ENCODE measurements at places on chromosomes 3 and 15.
A peak's percentile ranks its signal among the peaks of the same experiment; 100 is the strongest.

DNA sequence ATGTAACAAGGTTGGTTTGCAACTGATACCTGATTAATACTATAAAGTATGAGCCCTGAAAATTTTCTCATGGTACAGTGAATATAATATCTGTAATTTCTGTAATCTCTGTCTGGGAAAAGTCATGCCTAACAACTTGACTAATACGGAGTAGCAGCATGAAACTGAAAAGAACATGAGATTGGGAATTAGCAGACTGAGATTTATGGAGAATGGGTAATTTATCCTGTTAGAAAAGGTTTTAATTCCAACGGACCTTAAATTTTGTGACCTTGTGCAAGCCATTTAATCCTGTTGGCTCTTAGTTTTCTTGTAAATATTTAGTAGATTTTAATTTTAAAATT is 90.2 kb upstream of the CMC1 start:
- DNase-seq, result no peak

DNA sequence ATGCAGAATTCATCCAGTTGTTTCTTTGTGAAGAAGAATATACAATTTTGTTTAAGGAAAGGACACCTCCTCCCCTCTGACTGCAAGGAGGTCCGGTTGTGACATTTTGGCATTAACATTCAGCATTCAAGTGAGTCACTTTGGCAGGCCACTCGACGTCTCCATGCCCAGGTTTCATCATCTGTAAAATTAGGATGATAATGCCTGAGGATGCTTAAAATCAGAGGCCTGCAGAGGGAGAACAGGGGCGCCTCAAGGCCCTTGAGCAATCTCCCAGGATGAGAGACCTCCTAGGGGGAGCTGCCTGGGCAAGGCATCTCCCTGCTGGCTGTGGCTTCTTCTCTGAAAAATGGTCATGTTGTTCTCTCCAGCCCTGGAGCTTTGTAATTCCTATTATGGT is 236.0 kb downstream of the CACNA2D3 start:
- no peak for DNase-seq

DNA sequence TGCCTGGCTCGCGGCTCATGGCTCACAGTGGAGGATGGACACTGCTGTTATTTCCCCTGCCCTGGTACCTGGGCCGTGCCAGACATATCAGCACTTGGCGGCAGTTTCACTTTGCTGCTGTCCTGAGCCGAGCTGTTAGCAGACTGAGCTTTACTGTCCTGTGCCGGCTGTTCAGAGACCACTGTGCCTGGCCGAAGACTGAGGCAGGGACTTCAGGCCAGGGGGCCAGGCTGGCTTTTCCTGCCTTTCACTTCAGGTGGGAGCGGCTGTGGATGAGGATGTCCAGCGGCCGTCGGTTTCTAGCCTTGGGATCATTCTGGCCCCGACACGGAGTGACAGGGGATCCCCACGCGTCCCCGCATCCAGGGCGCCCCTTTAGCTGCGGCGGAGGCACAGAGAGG is 1.1 kb downstream of the ATP10A start:
- DNase-seq, result no peak

DNA sequence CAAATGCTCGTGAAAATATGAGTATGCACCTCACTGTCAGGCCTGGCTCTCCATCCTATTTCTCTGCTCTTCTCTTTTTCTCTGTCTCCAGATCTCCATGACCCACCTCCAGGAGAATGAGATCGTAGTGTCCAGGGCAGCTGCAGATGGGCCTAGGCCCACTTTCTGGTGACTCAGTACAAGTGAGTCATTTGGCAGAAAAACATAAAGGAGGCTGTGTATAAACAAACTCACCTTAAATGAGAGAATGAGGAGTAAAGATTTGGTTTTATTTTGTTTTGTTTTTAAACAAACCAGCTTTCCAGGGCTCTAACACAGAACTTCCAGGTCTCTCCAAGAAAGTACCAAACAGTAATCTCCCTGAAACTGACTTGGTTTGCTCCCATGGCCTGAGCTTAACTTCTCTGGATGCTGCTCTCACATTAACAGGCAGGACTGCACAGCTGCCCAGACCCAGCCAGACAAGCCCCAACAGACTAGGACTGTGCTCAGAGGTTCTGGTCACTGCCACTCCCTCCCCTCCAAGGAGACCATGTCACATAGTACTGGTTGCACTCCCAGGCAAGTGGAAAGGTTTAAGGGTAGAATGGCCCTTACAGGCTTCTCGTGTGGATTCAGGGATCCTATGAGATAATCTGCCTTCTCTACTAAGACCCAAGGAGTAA is 1.5 kb upstream of the HEG1 start:
- DNase-seq, result no peak

DNA sequence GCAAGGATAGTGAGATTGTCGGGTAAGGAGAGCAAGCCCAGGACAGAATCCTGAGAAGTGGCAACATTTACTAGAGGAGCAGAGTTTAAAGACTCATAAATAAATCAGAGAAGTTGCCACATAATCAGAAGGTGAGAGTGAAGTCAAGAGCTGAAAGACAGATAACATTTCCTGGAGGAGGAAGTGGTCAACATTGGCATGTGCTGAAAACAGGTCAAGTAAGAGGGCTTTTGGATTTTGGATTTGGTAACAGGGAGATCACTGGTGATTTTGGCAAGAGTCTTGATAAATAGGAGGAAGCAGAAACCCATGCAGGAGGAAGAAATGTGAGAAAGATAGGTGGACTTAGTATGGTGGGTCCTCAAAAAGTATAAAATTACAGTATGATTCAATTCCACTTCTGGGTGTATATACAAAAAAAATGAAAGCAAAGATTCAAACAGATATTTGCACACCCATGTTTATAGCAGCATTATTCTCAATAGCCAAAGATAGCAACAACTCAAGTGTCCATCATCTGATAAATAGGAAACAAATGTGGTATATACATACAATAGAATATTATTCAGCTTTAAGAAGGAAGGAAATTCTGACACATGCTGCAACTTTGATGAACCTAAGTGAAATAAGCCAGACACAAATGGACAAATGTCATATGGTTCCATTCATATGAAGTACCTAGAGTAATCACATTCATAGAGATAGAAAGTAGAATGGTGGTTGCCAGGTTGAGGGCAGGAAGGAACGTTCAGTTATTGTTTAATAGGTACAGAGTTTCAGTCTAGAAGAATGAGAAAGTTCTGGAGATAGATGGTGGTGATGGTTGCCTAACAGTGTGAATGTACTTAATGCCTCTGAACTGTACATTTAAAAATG is 27.3 kb upstream of the MBNL1 start:
- DNase-seq, result no peak

- DNase-seq, result no peak
Measured at GRCh38 chr15:100336061-100336460, 5.7 kb downstream of the ADAMTS17 start.

- DNase-seq, result no peak
Measured at GRCh38 chr3:18982920-18983319, 165.4 kb upstream of the KCNH8 start.

DNA sequence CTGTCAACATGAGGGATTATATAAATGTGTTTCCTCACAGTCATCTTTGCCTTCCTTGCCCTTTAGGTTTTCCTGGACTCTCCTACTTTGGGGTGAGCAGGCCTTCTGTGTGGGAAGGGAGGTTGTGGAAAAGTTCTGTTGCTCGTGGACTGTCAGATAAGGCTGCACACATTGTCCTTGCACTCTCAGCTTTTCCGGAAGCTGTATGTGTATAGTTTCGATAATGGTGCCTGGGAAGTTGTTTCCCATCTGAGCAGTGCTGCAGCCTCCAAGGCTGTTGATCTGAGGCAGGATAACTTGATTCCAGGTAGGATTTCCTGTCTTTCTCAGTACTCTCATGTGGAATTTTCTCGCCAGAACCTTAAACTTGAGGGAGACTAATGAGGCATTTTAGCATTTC is 297.8 kb upstream of the AZI2 start:
- DNase-seq, result no peak

- DNase-seq, result no peak
Measured at GRCh38 chr3:55431041-55431440, 56.1 kb downstream of the WNT5A start.

DNA sequence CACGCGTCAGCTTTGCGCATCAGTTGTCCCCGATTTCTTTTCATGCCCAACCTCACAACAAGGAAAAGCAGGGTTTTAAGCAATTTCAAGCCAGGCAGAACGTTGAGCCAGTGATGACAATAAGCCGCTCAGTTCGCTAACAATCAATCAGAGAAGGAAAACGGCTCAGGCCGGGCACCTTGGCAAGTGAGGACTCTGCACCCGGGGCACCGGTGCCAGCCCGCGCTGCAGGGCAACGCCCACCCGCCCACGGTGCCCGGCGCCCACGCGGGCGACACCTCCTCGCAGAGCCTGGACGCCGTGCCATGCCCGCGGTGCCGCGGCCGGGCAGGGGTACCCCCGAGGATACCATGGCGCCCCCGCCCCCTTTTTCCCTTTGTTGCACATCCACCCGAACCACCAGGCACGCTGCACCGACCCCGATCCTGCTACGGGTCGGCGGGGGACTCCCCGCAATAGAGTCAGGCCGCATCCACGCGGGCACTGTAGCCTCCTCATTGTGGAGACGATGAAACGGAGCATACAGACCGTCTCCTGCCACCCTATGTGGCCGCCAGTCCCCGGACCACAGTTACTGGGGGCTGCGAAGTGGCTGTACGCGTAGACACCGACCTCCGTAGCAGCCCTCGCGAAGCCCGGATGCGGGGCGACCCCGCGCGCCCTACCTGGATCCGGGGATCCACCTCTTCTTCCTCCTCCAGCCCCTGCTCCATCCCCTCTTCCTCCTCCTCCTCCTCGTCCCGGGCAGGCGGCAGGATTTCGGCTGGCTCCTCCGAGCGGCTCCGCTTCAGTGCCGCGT is 581 bp downstream of the SH3BP5 start:
- DNase-seq, result peak; percentile 52

DNA sequence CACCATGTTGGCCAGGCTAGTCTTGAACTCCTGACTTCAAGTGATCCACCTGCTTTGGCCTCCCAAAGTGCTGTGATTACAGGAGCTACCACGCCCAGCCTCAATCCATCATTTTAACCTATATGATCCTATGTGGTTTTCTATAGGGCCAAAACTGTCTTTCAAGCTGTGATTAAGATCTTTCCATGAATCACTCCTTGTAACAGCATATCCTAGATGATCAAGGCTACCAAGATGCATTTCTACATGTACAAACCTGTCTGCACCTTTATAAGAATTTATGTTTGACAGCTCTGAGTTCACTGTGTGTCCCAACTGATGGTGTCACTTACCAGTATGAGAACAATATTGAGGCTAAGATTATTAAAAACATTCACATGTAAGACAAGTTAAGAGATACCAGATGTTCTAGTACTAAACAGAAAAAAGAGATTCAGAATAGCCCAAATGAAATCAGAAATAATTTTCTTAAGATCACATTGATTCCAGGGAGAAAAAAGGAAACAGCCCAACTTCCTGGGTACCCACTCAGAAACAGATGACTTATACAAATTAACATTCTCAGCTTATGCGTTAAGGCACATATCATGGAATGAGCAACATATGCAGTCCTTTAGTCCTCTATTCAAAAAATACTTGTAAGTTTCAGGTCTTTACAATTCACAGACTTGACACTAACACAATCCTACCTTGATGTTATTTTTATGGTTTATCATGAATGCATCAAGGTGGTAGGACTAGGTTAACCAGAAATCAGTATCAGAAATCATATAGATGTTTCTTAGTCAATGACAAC is 24.8 kb upstream of the PPIB start:
- DNase-seq, result no peak

GRCh38 chr3:150252462-150252861 is 155.6 kb upstream of the TSC22D2 start:
- DNase-seq, result no peak

DNA sequence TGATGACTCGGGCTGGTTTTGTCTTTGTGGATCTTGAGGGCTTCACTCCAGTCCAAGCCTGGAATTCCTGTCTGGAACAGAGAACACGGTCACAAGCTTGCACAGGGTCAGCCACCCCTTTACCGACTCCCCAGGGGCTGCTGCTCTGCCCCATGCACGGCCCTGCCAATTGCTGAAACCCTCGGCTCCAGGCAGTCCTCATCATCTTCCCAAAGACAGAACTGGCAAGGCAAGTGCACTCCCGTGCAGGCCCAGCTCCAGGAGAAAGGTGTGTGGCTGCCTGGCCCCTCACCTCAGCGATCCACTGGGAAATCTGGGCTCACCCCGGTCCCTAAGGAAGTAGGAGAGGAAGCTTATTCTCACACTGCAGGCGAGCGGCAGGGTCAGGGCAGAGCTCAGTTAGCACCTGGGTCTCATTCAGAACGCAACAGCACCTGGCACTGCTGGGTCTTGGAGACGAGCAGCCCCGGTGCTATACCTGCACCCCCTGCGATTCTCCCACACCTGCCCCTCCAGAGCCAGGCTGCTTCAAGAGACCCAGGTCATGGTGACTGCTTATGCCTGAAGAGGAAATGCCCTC is 7.2 kb downstream of the MAP6D1 start:
- DNase-seq, result no peak

GRCh38 chr3:194384156-194384555 is 14.6 kb upstream of the LRRC15 start:
- DNase-seq, result no peak

- no peak for DNase-seq
Measured at GRCh38 chr3:48623851-48624547, 2.4 kb upstream of the TMEM89 start.

GRCh38 chr3:113295463-113295862 is 84.1 kb downstream of the BOC start:
- DNase-seq, result no peak

DNA sequence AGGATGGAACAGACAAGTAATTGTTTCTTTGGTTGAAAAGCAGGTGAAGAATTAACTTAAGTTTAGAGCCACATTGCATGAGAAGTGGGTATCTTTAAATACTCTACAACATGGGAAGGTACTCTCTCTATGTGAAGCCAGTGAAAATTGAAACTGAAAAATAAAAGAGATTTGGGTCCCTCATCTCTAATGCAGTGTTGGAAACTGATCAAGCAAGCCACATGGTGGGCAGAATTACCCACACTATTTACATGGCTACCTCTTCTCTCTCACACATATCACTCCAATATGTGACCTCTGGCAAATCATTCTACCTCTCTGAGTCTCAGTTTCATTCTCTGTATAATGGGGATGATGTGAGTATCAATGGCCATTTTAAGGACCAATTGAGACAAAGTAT is 339.0 kb downstream of the IL5RA start:
- DNase-seq, result no peak

GRCh38 chr3:119443179-119443578 is 20.2 kb downstream of the TMEM39A start:
- DNase-seq, result no peak

GRCh38 chr3:71111784-71112440 is 471.6 kb downstream of the FOXP1 start:
- DNase-seq, result no peak

GRCh38 chr15:31403606-31404005 is 77.0 kb downstream of the KLF13 start:
- no peak for DNase-seq

DNA sequence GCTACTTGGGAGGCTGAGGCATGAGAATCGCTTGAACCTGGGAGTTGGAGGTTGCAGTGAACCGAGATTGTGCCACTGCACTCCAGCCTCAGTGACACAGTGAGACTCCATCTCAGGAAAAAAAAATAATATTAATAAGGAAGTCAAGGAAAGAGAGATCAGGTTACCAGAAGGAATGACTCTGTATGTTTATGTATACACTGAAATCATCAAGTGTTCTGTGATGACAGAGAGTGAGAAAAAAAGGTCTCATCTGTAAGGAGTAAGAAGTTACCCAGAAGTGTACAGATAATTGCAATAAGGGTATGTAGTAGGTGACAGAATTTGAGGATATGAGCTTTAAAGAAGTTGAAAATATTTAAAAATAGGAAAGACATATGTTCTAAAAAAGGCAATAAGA is 4.3 kb upstream of the CCDC50 start:
- no peak for DNase-seq
